ENCODE measurements at places on chromosomes 7 and 10.

- DNase-seq, result no peak
Measured at GRCh38 chr7:23294549-23295400, 4.4 kb upstream of the MALSU1 start.

DNA sequence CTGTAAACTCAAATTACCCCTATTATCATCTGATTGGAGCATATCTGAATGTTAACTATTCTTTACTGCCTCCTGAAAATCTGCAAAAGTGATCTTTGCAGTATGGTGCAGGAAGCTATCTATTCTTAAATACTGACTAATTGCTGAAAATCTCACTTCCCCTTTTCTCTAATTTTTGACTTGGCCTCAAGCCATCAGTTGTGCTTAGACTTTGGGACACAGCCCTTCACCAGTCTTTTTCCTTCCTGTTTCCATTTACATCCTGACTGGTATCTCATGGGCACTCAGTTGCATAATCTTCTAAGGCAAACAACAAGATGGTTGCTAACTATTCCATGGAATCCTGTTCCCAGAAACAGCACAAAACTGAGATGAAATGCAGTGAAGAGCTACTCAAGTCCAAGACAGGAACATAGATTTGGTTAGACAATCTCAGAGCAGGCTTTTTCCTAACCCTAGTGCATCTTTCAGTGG lies 228.5 kb downstream of the SORCS1 start:
- no peak for DNase-seq

- DNase-seq, result no peak
Measured at GRCh38 chr10:13984647-13985155, 346.0 kb downstream of the FRMD4A start.

GRCh38 chr7:17942231-17942630 lies 1.9 kb upstream of the SNX13 start:
- no peak for DNase-seq

DNA sequence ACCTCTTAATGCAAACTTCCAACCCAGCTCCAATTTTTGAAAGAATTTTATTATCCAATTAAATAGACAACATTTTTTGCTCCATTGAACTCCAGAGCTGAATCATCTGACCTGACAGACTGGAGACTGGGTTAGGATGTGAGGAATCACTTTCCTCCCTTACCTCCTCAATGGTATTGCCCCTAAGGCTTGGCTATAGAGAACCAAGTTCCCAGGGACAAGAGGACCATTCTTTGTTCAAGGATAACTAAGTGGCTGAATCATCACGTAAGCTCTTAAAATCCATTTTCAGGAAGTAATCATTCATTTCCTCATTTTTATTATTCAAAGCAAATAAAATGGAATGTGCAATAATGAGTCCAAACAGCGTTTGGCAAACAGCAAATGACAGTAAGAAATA lies 335.1 kb downstream of the GATA3 start:
- DNase-seq, result no peak

GRCh38 chr10:101481256-101481655 lies 106.8 kb downstream of the POLL start:
- DNase-seq, result no peak

DNA sequence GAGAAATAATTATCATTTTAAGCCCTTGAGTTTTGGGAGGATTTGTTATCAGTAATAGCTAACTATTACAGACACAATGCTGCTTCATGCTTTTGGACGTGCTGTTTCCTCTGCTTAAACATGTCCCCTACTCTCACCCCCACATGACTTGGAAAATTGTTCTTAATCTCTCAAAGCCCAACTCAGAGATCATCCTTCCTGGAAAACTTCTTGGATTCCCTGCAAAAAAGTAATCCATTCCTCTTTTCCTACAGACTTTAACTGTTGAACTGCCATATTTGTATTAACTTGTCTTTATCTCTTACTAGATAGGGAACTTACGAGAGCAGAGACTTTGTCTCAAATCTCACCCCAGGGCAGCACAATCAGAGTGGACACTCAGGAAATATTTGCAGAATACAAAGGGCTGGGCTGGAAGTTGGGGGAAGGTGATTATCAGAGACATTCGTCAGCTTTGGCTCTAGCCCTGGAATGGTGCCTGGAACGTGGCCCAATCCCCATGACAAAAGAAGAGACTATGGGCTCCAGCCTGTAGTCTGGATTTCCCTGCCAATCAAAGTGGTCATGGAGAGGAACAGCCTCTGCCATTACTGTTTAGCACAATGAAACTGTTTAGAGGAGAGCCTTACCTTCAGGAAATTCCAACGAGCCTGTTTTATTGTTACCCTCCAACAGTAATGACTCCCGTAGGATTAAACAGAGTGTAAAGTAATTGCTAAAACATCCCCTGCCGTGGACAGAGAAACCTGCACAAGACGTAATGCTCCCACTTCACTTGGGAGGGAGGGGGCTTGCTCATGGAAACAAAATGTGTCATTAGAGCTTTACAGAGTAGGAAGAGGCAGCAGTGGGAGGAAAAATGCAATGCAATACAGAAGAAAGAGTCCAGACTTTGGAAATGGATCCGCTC lies 140.4 kb upstream of the AUTS2 start:
- DNase-seq, result no peak

- no peak for DNase-seq
Measured at GRCh38 chr7:12569673-12570072, 847 bp upstream of the SCIN start.

DNA sequence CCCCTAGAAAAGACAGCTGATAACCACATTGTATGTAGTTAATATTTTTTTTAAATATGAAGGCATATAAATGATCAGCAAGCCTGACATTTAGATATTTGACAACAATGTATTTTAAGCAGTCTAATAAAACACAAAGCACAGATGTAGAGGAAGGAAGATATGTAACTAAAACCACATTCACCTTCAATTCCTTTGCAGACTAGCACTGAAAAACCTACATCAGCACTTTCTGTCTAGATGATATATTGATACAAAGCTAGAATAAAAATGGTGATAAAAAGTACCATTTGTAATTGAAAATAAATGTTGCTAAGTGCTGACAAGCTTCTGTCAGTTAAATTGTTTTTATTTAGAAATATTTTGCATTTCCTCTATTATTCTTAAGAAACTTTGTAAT lies 153.6 kb downstream of the IMMP2L start:
- DNase-seq, result no peak

- no peak for DNase-seq
Measured at GRCh38 chr10:59991661-59992060, 85.3 kb upstream of the CCDC6 start.

GRCh38 chr7:66421830-66422475 lies 206.7 kb upstream of the KCTD7 start:
- DNase-seq, result no peak

GRCh38 chr7:128710481-128710880 lies 28.7 kb upstream of the CALU start:
- no peak for DNase-seq

GRCh38 chr10:6314620-6315205 lies 112.0 kb downstream of the PFKFB3 start:
- no peak for DNase-seq

GRCh38 chr10:29472301-29473086 lies 162.3 kb downstream of the SVIL start:
- no peak for DNase-seq

DNA sequence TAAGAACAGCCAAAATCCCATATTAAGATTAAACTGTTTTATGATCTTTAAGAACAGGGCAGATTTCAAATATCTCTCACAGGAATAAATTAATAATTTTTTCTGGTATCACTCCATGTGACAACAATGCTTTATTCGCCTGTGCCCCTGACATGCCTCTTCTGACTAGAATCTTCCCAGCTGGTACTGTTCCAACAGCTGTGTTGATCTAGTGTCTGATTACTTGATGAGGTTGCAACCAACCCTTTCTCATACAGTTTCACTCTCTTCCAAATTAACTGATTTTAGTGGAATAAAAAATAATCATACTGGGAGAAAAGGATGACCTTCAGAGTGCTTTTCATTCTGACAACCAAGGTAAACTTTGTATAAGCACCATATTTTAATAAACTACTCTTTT lies 151.9 kb downstream of the CHRM2 start:
- DNase-seq, result no peak

Data from neural crest cell (in vitro differentiated cells).